ENCODE measurements at places on chromosomes 1 and 21.

DNA sequence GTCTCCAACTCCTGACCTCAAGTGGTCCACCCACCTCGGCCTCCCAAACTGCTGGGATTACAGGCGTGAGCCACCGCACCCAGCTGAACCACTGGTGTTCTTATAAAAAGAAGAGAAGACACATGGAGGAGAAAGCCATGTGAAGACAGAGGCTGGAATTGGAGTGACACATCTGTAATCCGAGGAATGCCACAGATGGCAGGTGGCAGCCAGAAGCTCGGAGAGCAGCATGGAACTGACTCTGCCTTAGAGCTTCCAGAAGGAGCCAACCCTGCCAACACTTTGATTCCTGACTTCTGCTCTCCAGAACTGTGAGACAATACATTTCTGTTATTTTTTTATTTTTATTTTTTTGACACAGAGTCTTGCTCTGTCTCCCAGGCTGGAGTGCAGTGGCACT is 59.0 kb upstream of the ATP2B4 start:
- DNase-seq = no peak

- no peak for DNase-seq
Observed at GRCh38 chr1:42746436-42747105, 6.5 kb upstream of the CLDN19 start.

GRCh38 chr1:30572192-30572591 is 151.2 kb downstream of the MATN1 start:
- DNase-seq = no peak

DNA sequence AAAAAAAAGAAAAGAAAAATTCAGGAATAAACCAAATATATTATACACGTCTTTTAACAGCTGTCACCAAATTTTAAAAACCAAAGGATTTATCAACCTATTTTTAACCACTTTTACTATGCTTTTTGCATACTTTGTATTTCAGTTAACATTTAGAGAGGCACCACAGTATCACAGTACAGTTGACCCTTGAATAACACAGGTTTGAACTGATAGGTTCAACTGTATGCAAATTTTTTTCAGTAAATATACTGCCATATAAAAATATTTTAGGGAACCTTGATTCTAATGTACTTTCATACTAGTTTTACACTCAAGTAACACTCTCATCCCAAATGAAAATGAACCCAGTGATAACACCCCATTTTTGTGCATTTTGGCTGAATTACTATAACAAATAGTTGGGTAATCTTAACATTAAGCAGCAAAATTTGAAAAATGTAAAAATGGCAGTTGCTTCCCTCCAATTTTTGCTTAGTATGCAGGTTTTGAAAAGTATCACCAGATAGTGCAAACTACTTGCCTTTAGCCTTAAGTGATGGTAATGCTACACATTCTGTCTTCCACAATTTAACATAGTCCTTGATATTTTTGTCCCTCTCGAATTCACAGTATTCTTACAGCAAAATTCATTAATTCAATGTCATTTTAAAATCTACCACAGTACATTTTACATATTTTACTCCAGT is 10.8 kb upstream of the ADCY10 start:
- DNase-seq = no peak

- DNase-seq = no peak
Observed at GRCh38 chr1:89931964-89932363, 62.9 kb upstream of the ZNF326 start.

GRCh38 chr21:34827445-34828235 is 158.8 kb downstream of the CLIC6 start:
- DNase-seq = no peak

GRCh38 chr1:211352985-211353515 is 26.4 kb downstream of the TRAF5 start:
- DNase-seq = no peak
